RCC 7860 (cell line): ENCODE measurements at places on chromosomes 2 and 18.

DNA sequence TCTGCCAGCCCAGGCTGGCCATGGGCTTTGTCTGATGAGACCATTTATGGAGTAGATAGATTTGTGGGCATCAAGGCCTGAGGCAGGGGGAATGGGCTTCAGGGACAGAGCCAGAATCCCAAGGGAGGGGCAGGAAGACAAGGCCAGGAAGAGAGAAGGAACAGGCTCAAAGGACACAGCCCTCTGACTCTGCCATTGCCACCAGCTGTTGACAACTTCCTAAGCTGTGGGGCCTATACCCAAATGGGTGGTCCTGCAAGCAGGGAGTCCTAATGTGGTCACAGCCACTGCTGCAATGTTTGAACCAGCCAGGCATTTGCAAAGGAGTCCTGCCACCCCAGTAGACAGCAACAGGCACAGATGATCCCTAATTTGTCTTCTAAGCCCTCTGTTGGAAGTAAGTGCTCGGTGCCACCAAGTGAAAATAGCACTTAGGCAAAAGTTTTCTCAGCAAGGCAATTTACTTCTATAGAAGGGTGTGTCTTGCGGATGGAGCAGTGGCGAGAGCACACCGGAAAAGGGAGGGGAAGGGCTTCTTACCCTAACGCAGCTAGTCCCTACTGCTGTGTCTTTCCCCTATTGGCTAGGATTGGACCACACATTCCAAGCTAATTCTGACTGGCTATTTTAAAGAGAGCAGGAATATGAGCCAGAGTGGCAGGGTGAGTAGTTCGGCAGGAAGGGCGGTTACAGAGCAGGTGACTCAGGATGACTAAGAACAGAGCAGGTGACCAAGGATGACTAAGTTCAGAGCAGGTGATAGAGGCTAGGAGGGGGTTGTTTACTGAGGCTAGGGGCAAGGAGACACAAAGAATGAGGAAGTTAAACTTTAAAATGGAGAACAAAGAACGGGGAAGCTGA is 47.2 kb downstream of the C1QL2 start:
- DNase-seq: peak; percentile 15

DNA sequence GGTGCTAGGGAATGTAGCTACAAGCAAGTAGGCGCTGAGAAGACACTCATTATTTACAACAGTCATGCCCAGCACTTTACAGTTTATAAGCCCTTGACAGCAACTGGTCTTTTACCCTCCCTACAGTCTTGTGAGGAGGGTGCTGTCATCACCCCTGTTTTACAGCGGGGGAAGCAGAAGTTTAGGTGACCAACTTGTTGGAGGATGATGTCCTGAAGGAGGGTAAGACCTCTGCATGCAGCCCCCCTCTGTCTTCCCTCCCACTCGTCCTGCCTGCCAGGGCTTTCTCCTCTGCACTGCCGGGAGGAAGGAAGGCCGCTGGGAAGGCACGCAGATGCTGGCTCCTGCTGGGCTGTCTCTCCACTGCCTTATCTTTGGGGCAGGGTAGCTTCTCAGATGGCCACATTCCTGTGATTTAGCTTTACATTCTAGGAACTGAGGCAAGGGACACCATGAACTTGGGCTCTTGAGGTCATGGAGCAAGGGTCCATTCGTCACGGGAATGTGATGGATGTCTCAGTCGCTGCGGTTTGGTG is 972 bp downstream of the IL1R1 start:
- no peak for DNase-seq

- DNase-seq: no peak
Measured at GRCh38 chr2:101710471-101711318, 13.2 kb downstream of the MAP4K4 start.

GRCh38 chr2:86785456-86785855 is 5.3 kb downstream of the CD8A start:
- DNase-seq: no peak

DNA sequence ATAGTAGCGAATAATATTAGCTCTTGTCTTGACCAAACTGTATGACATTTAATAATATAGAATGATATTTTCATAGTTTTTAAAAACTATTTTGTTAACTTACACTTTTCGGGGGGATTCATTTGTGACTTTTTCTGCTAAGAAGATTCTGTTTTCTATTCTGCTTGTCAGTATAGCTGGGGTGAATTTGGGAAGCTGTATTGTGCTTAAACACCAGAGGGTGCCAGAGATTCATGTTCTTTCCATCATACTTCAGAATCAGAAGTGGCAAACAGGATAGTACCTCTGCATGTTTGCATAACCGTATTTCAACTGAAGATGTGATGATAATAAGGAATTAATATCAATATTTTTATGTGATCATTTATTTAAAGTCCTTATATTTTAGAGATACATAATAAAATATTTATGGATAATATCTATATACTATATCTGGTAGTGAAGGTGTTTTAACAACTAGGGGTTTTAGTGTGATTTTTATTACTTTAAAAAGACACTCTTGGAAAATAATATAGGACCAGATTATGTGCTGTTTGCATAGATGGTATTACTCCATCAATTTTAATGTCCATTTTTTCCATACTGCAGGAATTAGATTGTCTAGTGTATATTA is 81.0 kb downstream of the TAF4B start:
- DNase-seq: peak; percentile 45
